ENCODE measurements at places on chromosomes 1 and 21. TPM values are rescaled to one million over a fixed set of nuclear protein-coding genes. Genes with fewer than 3 reads are reported as not detected.

Gene C1orf94
- total RNA-seq = not detected

Gene NECAP2
- 145 TPM for total RNA-seq

Gene TGFB2
- 13.4 TPM for total RNA-seq

Gene SH2D2A
- not detected for total RNA-seq

Gene TIE1
- 667 TPM for total RNA-seq

Gene RPE65
- total RNA-seq = not detected

Gene REG4
- total RNA-seq = not detected

GRCh38 chr1:187527346-187527745, 698.6 kb downstream of the PLA2G4A start:
- no peak for DNase-seq

DNA sequence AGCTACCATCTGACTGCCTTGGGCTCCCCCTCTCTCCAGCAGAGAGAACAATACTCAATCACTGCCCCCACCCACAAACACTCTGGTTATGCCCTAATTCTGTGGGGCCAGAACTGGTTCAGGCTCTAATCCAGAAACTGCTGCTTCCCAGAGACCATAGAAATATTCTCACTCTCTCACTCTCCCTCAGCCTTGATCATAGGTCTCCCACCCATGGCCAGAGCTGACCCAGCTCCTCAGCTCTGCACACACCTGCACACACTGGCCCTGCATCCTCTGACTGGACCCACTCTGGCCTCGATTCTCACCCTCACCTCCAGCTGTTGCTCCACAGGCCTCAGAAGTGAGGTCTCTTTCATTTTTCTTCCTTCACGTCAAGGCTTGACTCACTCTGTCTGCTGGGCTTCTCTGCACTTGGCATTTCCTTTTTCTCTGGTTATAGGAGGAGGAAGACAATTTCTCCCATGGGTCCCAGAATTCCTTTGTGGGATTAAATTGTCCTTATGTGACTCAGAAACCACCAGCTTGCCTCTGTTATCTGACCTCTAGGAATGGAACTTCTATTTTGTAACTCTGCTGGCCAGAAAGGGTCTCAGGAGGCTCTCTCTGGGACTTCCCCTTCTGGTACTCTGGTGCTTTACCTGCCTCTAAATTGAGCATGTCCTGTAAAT, 15.6 kb upstream of the ZMYM6 start:
- DNase-seq = no peak

DNA sequence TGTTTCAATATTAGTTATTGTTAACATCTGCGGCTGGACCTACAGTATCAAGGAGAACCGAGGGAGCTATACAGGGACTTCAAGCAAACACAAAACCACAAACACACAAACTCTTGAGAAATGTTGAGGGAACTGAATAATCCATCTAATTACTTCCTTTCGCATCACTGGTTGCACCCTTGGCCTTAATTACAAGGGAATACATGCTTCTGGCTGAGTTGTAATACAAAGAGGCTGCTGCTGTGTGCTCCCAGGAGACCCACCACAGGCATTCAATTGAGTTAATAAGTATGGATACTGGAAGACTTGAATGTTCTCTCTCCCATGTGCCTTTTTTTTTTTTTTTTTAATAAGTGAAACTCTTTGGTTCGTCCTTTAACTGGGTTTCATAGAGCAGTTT, 16.8 kb upstream of the SMYD2 start:
- no peak for DNase-seq

- DNase-seq = peak; percentile 25
Observed at GRCh38 chr1:204240233-204240632, 26.4 kb upstream of the GOLT1A start.

GRCh38 chr1:60034999-60035398, 38.6 kb downstream of the C1orf87 start:
- DNase-seq = no peak

GRCh38 chr1:165560883-165561656, 17.3 kb downstream of the LRRC52 start:
- DNase-seq = no peak

GRCh38 chr1:20380175-20380574, 89.5 kb downstream of the VWA5B1 start:
- DNase-seq = no peak

- no peak for DNase-seq
Observed at GRCh38 chr21:18663663-18664062, 260.1 kb upstream of the TMPRSS15 start.

DNA sequence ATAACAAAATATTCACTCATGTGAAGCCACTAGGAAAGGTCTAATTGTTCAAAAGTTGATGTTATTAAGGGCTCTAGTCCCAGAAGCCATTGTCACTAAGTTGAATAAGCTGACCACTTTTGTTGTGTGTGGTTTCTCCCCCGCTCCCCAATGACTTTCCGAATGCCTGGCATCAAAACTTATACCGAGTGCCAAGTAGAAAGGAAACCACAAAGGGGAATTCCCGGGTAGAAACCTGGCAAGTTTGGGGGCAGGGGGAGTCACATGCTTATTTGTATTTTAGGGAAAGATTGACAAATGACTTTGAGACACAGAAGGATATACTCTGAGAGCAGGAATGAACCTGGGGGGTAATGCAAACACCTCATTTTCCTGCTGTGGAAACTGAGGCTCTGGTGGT, 154.1 kb downstream of the TGFBR3 start:
- peak; percentile 57 for DNase-seq

DNA sequence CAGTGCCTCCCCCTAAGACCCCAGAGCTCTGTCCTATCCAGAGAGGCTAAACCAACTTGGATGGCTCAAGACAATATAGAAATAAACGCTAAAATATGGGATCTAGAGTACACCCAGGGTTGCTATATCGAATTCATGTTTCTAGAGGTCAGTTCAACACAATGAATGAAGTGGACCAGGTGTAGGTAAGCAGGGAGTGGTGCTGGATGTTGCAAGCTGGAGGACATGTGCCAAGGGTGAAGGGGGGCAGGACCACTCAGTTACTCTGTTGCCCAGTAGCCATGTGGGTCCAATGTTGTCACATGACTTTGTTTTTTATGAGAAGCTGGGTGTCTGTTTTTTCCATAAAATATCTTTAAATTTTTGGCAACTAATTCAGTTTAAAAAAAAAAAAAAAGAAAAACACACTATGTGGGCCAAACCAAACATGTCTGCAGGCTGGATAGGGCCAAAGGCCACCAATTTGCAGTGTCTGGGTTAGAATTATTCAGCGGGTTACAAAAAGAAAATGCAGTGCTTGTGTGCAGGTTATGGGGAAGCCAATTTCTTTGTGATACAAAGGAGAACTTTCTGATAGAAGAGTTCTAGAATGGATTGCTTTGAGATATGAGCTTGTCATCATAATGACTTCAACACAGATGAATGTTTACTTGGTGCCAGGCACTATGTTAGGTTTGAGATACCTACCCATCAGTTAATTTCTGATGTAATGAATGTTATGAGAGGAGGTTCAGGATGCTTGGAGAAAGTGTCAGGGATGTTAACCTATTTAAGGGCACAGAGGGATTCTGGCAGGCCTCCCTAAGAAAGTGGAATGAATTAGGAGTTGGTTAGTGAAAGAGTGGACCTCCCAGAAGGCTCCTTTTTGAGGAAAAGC, 8.9 kb downstream of the CACHD1 start:
- DNase-seq = peak; percentile 79

DNA sequence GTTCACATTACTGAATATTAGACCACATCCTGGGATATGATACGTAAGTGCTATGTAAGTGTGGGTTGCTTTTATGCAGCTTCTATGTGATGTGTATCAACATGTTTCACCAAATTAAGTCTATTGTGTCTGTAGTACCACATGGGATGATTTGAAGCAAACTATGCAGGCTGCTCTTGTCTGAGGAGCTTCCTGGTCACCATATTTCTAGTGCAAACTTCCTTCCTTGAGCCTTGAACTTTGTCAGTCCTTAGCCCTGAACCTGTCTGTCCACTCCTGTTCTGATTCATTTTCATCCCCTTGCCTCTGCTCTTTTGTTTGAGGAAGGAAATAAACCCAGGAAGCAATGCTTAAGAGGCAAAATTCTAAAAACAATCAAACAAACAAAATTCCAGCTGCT, 117.5 kb upstream of the VANGL1 start:
- DNase-seq = no peak

DNA sequence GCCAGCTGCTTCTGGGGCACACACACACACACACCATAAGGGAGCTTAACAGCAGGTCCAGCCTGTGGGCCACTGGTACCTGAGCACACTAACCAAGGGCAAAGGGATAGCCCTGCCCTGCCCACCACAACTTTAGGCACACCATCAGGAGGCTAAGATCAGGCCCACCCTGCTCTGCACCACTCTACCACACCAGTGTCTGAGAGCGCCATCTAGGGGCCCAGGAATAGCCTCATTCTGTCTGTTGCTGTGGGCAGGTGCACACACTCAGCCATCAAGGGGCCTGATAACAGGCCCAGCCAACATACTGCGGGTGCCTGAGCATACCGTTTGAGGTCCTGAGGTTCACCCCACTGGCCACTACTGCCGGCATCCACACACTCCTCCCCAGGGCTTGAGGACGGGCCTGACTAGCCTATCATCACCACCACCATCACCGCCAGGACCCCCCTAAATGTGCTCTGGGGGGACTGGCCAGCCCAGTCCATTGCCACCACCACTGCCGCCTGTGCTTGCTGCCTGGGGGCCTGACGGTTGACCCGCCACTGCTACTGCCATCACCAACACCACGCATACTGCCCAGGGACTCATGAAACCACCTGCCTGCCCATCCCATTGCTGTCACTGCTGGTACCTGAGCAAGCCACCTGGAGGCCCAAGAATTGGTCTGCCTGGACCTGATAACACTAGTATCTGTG, 31.3 kb downstream of the NSL1 start:
- DNase-seq = peak; percentile 37

GRCh38 chr1:47805921-47806361, 191.2 kb downstream of the TRABD2B start:
- DNase-seq = no peak

DNA sequence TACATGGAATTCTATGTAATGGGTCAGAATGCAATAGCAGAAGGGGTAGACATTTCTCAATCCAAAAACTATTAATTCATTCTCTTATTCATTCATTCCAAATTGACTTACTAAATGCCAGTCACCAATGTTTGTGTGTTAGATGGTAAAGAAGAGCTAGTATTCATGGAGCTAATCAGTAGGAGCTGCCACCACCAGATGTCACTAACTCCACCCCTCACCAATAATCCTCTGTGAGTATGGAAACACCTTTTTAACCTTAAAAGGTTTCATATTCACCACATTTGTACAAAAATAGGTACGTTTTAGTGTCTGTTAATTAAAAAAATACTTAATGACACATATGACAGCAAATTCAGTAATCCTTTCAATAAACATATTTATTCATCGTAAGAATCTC, 131.8 kb upstream of the PKN2 start:
- no peak for DNase-seq

DNA sequence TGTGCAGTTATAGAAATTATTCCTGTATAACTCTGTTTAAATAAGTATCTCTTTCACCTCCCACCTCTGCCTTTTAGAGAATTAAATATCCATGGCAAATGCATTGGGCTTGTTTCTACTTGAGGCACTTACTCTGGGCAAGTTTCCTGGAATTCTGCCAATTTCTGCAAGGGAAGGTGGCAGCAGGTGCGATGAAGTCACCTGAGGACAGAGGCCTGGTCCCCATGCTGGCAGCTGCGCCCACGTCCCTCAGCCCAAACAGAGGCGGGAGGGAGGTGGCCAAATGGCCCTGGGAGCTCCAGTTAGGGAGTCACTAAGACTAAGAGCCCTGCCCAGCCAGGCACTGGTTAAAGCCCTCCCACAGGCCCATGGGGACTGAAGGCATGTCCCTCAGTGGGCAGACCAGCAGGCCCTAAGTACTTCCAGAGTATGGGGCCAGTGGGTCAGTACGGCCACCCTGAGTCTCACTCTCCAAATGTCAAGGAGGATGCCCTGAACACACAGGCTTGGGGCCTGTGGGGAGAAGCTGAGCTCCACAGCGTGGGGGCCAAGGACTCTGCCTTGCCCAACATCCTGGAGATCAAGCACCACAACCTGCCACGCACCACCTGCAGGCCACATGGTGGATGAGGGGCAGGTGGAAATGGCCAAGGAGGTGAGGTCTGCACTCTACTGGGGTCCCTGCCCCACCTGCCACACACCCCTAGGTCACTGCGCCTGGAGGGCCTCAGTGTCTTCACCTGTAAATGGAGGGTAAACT, 19.4 kb downstream of the ACOT7 start:
- DNase-seq = no peak

- DNase-seq = no peak
Observed at GRCh38 chr1:34113887-34114286, 51.1 kb downstream of the CSMD2 start.

- no peak for DNase-seq
Observed at GRCh38 chr1:154605534-154605933, 2.5 kb downstream of the ADAR start.

DNA sequence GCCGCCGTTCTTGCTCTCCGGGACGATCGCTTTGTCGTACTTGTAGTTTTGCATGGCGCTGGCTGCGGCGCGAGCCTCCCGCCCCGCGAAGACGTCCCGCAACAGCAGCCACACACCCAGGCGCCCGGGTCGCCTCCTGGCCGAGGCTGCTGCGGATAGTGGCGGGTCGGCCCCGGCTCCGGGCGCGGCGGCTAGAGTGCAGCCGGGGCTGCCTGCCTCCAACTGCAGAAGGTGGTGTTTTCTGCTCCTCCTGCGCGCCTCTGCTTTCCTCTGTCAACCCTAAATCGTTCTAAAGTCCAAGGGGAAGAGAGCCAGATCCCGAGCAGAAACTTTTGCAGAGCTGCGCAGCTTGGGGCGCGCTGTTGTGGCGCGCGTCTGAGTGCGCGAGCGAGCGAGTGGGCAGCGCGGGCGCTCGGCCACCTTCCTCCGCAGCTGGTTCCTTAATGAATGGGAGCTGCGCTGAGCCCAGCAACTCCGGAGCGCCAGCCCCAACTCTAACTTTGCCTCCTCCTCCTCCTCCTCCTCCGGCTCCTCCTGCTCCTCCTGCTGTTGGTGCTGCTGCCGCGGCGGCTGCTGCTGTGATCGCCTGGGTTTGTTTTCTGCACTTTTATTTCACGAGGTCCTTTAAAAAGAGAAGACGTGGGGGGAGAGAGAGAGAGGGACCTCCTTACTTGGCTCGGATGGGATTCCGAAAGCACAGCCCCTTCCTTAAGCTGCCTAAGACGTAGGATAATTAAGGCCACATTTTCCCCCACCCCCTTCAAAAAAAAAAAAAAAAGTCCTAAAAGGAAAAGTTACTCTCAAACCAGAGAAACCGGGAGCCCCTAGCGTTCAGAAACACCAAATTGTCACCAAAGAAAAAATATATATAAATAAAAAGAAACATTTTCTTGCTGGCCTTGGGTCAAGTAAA, at the start of gene PLPP3:
TSS of gene PLPP3 (minus strand) at position 601 of the 913 bp plus-strand sequence. CDS start at position 54, 547 bp downstream.
- no peak for DNase-seq

- no peak for DNase-seq
Observed at GRCh38 chr1:10631121-10631810, 156.5 kb downstream of the PEX14 start.

DNA sequence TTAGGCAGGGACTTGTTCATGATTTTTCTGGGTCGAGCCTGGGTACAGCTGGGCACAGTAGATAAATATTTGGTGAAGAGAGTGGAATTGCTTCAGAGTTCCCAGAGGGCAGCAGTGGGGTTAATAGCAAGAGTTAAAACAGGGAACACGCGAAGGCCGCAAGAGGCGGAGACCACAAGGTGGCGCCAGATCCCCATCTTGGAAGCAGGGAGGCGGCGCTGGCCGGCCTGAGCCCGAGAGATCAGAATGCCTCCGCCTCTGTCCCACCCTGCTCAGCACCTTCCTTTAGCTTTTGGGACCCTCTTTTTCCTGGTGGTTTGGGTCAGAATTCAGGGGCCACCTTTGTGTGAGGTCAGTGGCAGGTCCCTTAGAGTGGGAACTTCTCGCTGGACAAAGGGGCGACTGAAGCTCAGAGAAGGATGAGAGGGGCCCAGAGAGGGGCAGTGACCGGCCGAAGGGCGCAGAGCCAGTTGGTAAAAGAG, 6.5 kb upstream of the PADI2 start:
- DNase-seq = peak; percentile 51
